ENCODE measurements at places on chromosomes 3 and 15. TPM values are rescaled to one million over a fixed set of nuclear protein-coding genes. Genes with fewer than 3 reads are reported as not detected.

GRCh38 chr15:55221090-55222011, 24.6 kb upstream of the RSL24D1 start:
- DNase-seq: no peak

- DNase-seq: no peak
Observed at GRCh38 chr15:88133795-88134194, 122.7 kb downstream of the NTRK3 start.

DNA sequence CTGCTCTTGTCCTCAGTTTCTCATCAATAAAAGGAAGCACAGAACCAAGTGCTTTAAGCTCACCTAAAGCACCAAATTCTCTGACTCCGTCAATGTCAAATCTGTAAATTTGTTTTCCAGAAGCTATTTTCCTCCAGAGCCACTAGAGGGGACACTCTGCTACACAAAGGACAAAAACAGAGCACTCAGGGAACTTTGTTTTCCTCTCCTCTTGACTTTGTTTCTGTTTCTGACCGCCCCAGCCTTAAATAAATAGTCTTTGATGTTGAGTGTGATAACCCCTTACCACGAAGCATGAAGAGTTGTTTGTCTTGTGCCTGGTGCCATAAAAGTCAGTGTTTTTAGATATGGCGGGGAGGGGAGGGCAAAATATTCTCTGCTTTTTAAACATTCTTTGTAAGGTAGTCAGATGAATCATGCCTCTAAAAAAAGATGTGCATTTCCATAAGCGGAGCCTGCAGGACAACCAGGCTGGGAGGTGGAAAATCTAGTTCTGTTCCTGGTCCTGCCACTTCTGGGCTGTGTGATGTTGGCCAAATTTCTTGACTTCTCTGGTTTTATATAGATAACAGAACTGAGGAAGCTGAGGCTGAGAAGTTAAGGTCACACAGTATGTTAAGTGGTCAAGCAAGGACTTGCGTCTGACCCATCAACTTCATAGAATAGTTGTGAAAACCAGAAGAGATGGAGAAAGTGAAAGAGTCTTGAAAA, 7.3 kb upstream of the ZBTB38 start:
- no peak for DNase-seq

DNA sequence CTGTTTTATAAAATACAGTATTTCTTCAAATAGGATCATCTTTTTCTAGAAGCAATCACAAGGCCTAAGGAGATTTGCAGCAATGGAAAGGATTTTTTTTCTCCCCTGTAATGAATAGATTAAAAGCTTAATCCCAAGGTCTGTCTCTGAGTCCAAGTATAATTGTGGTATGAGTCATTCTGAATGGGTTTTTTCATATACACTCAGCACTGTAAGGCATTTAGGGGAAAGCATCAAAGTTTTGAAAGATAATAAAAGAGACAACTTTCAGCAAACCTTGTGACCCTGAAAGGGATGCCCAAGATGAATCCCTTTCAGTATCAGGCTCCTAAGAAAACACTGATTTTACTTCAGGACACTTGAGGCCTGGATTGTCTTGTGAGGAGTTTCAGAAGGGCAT, 23.3 kb upstream of the LARS2 start:
- no peak for DNase-seq

DNA sequence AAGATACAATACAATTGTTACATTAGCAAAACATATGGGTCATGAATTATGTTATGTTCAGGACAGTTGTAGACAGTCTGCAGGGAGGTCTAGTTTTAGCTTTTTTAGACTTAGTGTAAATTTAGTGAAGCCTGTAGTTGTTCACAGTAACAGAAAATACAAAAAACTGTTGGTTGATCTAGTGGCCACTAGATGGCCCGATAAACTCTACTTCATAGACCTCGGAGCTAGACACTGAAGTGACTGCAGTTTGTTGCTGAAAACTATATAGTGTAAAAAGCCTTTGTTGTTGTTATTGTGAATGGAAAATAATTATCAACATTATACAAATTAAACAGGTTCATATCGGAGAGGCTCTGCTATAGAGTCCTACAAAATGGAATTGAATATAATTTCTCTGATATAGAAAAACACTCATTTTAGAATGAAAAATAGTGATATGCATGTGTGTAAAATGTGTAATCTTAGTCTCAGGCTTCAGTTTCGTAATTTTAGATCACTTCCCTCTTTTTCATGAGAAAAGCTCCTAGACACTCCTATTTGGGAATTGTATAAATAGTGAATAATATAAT, 18.3 kb downstream of the MAGEL2 start:
- no peak for DNase-seq

- DNase-seq: no peak
Observed at GRCh38 chr3:149575961-149576564, 81.8 kb downstream of the WWTR1 start.

- DNase-seq: no peak
Observed at GRCh38 chr3:113825090-113825489, 13.5 kb upstream of the GRAMD1C start.

- DNase-seq: no peak
Observed at GRCh38 chr15:35397027-35397426, 148.9 kb downstream of the DPH6 start.

- no peak for DNase-seq
Observed at GRCh38 chr3:58384381-58385090, 49.1 kb downstream of the PDHB start.

GRCh38 chr3:156787926-156788663, 38.1 kb upstream of the LEKR1 start:
- DNase-seq: no peak

DNA sequence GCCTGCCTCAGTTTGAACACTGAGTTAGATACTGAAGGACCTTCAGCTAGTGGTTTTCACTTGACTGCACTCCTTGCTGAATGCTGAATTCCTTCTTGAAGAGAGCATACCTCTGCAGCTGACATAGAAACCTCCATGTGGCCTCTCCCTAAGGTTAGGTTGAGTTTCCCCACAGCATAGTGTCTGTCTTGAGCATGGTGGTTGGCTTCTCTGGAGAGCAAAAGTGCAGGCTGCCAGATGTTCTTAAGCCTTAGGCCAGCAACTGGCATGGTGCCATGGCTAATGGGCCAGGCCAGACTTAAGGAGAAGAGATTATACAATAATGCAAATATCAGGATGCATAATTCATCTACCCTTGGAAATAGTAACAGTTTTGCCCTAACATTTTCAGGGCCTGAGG, 545.6 kb upstream of the ZNF385D start:
- no peak for DNase-seq

The SKOR1 gene
- polyA plus RNA-seq: 0.44 TPM

The KLF15 gene
- 14.5 TPM for polyA plus RNA-seq

The MPI gene
- 70.2 TPM for polyA plus RNA-seq

Measured in right renal pelvis (tissue), 4 donors.